ENCODE measurements at places on chromosomes 16 and 17.

DNA sequence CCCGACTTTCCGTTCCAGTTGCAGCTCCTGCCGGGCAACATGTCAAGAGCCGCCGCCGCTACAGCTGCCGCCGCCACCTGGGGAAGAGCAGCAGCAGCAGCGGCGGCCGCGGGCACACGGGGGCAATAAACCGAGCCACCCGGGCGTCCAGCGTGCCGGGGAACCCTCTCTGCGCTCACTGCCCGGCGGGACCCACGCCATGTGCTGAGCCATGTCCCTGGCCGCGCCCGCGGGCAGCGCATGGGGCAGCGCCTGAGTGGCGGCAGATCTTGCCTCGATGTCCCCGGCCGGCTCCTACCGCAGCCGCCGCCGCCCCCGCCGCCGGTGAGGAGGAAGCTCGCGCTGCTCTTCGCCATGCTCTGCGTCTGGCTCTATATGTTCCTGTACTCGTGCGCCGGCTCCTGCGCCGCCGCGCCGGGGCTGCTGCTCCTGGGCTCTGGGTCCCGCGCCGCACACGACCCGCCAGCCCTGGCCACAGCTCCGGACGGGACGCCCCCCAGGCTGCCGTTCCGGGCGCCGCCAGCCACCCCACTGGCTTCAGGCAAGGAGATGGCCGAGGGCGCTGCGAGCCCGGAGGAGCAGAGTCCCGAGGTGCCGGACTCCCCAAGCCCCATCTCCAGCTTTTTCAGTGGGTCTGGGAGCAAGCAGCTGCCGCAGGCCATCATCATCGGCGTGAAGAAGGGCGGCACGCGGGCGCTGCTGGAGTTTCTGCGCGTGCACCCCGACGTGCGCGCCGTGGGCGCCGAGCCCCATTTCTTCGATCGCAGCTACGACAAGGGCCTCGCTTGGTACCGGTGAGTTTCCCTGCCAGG, 604 bp downstream of the HS3ST3B1 start:
- peak; percentile 33 for DNase-seq

DNA sequence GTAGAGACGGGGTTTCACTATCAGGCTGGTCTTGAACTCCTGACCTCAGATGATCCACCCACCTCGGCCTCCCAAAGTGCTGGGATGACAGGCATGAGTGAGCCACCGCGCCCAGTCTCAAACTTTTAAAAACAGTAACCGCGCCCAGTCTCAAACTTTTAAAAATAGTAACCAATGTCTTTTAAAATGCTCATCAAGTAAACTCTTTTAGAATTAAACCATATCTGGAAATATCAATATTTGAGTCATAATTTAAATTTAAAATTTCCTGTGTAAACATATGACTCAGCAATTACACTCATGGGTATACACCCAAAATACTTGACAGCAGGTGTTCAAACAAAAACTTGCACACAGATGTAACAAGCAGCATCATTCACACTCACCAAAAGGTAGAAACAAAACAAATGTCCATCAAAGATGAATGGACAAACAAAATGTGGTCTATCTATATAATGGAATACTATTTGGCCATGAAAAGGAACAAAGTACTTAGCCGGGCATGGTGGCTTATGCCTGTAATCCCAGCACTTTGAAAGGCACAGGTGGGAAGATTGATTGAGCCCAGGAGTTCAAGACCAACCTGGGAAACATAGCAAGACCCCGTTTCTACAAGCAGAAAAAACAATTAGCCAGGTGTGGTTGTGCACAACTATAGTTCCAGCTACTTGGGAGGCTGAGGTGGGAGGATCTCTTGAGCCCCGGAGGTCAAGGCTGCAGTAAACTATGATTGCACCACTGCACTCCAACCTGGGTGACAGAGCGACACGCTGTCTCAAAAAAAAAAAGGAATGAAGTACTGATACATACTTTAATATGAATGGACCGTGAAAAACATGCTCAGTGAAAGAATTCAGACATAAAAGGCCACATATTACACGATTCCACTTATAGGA, 20.2 kb downstream of the ENPP7 start:
- DNase-seq, result no peak

- DNase-seq, result peak; percentile 67
These were observed 241.7 kb downstream of the SOX9 start for GRCh38 chr17:72362376-72363088.

GRCh38 chr17:15171167-15172047, 93.7 kb downstream of the PMP22 start:
- DNase-seq, result peak; percentile 87

DNA sequence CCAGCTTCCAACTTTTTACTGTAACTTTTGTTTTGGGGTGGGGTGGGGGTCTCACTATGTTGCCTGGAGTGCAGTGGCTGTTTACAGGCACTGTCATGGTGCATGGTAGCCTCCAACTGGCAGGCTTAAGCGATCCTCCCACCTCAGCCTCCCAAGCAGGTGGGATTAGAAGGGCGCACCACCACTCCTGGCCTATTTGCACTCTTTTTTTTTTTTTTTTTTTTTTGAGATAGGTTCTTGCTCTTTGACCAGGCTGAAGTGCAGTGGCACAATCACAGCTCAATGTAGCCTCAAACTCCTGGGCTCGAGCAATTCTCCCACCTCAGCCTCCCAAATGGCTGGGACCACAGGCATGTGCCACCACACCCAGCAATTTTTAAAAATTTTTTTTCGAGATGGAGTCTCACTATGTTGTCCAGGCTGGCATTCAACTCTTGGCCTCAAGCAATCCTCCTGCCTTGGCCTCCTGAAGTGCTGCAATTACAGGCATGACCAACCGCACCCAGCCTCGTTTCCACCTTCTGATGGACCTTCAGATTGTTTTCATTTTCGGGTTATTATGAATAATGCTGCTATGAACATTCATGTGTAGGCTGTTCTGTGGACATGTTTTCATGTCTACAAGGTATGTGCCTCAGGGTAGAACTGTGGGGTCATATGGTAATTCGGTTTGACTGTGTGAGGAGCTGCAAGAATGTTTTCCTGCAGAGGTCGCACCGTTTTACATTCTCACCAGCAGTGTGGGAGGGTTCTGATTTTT, 10.9 kb downstream of the TRAP1 start:
- DNase-seq, result no peak

- DNase-seq, result no peak
These were observed 8.6 kb downstream of the MAP2K3 start for GRCh38 chr17:21292867-21293830.

GRCh38 chr17:64778240-64779097, 116.4 kb upstream of the SMURF2 start:
- DNase-seq, result peak; percentile 22

DNA sequence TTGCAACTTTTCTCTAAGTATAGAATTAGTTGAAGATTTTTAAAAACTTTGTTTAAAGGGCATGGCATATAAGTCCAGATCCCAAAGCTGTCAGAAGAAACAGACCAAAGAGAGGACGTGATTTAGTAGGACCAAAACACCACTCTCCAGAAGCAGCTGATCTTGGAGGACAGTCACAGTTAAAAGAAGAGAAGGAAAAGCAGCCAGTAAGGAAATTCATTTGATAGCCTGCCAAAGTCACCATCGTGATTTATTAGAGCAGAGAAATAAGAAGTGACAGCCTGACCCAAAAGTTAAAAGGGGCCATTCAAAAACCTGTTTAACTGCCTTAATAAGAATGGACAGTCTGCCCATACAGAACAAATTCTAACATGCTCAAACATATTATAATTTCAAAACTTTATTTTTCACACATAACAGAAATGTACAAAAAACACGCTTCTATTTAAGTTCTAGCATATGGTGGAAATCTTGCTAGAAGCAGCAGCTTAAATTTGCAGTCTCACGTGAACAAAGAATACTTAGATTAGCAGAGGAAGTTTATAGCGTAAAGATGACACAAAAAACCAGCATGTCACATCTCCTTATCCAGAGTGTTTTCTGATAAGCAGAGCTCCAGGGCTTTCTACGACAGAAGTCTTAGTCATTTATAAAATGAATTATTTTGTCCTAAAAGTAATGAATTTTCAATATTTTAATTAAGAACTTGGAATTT, 37.2 kb downstream of the TXNDC11 start:
- DNase-seq, result no peak

DNA sequence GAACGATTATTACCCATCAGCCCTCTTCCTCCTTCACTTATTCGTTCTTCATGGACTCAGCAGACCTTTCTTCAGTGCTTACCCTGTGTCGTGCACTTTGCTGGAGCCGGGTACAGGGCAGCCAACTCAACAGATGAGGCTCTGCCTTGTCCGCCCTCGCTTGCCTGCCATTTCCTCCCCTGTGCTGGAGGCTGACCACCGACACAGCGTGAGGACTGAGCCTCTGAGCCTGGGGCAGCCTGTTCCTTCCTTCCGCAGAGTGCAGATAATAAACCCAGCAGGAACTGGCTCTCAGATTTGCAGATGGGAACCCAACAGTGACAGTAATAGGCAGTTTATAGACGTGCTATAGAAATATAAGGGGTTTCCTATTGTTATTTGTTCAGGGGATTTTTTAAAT, 7.0 kb upstream of the SLC39A11 start:
- no peak for DNase-seq

GRCh38 chr17:78506454-78507309, 70.5 kb downstream of the DNAH17 start:
- DNase-seq, result no peak

DNA sequence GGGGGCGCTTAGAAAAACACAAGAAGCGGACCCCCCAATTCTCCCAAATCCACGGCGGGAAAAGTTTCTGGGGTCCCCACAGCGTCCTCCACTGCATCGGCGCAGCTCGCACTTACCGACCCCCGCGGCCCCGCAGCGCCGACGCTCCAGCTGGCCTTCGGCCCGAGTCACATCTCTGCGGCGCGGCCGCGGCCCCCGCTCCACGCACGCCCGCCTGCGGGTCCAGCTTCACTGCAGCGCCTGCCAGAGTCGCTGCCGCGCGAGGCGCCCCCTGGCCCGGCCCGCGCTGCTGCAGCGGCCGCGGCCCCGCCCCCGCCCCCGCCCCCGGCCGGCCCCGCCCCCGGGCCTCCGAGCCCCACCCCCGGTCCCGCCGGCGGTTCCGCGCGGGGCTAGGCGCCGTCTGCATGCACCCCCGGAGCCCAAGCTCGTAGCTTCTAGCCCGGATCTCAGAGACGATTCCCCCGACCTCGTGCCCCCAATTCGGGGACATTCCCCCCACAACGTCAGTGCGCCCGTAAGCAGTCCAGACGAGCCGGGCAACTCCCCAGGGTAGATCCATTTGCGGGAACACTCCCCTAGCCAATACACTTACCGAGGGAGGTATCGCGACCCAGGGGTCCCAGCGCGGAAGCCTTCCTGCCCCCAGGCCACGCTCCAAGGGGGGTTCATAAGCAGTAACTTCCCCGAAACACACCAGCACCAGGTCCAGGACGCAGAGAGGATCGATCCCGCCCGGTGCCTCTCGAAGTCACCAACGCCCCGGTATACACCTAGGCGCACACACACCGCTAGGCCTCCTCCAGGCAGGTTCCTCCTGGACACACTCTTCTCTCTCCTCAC, at the start of gene GPRC5B:
GPRC5B (minus strand) TSS at position 238 of the 840 bp plus-strand sequence. CDS start 12,003 bp downstream, outside the sequence.
- DNase-seq, result peak; percentile 85

DNA sequence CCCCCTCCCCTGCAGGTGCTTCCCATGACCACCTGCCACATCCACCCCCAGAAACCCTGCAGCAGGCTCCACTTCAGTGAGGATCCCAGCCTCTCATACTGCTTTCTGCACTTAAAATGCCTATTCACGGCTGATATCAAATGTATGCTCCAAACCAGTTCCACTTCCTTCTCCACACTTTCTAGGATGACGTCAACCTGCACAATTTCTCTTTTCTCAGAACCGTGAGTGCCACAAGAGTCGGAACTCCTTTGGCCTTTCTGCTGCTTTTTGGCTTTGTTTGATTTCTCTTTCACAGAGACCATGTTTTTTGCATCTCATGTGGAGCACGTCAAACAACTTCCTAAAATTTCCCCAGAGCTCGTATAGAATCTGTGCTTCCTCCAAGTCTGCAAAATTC, 378.8 kb upstream of the TNRC6C start:
- no peak for DNase-seq

GRCh38 chr17:77796176-77796860, 162.2 kb upstream of the TNRC6C start:
- DNase-seq, result peak; percentile 68

DNA sequence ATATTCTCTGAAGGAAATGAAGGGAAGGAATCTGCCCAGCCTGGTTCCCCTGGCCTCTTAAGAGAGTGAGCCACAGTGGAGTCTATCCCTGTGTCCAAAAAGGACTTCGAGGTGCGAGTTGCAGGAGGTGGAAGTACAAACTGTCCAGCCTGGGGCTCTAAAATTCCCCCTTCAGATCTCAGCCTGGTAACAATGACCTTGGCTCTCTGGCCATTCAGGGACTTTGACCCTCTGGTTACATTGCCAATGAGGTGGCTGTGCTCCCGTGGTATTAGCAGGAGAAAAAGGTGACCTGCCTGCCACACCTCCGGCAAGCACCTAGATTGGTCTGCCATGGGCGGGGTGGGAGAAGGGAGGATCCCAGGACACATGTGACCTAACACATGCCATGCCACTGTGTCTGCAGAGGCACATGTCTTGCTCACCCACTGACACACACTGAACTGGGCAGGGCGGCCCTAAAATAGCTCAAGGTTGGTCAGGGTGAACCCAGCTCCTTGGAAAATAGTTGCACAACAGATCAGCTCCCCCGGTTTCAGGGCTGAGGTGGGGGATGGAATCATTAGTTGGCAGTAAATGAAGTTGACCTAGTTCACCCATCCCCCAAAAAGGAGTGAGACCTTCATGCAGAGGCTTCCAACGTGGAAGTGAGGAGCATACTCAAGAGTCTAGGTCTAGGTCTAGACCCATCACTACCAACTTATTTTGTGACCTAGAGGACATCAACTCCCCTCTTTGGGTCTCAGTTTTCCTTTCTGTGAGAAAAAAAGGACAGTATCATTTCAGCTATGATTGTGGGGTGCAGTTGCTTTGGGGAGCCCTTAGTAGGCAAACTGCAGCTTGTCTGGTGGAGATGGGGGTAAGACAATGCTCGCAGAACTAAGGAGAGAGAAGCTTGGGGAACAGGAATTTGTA, 2.2 kb downstream of the NR1D1 start:
- DNase-seq, result peak; percentile 57

DNA sequence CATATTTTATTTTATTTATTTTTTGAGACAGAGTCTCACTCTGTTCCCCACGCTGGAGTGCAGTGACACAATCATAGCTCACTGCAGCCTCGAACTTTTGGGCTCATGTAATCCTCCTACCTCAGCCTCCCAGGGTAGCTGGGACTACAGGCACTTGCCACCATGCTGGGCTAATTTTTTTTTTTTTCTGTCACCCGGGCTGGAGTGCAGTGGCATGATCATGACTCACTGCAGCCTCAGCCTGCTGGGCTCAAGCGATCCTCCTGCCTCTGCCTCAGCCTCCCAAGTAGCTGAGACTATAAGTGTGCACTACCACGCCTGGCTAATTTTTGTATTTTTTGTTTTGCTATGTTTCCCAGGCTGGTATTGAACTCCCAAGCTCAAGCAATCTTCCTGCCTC, 17.1 kb downstream of the UNC45B start:
- DNase-seq, result no peak

- DNase-seq, result no peak
These were observed 10.9 kb upstream of the ST6GALNAC1 start for GRCh38 chr17:76654408-76654807.

GRCh38 chr16:48523415-48524204, 86.4 kb downstream of the N4BP1 start:
- DNase-seq, result no peak
